ENCODE measurements at places on chromosomes 2 and 18. TPM values are rescaled to one million over a fixed set of nuclear protein-coding genes. Genes with fewer than 3 reads are reported as not detected.

- H3K27me3 ChIP-seq: no peaks in the 10 kb centered on the region
- peak overlapping the region; percentile 84 for H3K27ac ChIP-seq
- peaks cover 16% of the 10 kb centered on the region for H3K36me3 ChIP-seq
- H3K4me3 ChIP-seq: peak overlapping the region; percentile 46
- peaks cover 25% of the 10 kb centered on the region for H3K4me1 ChIP-seq
Observed at GRCh38 chr2:54054271-54054670, 61.1 kb upstream of the ACYP2 start.

The RBM44 gene
- total RNA-seq: 1.2 TPM

The KIAA2012 gene
- total RNA-seq: 0.05 TPM

- no peak overlapping the region for H3K4me3 ChIP-seq
- no peaks in the 10 kb centered on the region for H3K4me1 ChIP-seq
- DNase-seq: no peak
- peaks cover 19% of the 10 kb centered on the region for H3K27me3 ChIP-seq
Observed at GRCh38 chr2:159053161-159054031, 85.0 kb downstream of the TANC1 start.

The SGPP2 gene
- 0.44 TPM for total RNA-seq

The SERPINB11 gene
- total RNA-seq: not detected

The GPR45 gene
- not detected for total RNA-seq

- H3K36me3 ChIP-seq: no peaks in the 10 kb centered on the region
- H3K27me3 ChIP-seq: peaks cover 20% of the 10 kb centered on the region
Observed at GRCh38 chr2:152627351-152627957, 89.8 kb downstream of the PRPF40A start.

DNA sequence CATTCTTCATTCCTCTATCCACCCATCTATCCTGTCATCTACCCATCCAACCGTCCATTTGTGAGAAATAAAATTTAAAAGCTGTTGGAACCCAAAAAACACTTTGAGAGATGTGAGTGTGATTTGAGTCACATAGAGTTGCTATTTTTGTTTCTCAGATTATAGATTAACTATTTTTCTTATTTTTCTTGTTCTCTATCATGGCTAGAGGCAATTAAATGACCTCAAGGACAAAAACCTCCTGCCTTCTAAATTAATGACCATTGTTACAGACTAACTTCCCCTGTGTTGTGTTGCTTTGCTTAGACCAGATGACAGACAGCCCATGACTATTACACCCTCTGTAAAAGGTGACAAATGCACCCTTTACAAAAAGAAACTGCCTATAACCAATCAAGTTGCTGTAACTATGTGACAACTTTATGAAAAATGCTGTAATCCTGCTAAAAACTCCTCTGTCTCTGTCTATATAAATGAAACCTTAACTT is 207.9 kb upstream of the CXCR4 start:
- H3K27ac ChIP-seq: no peak overlapping the region
- H3K4me3 ChIP-seq: no peak overlapping the region
- no peak for DNase-seq
- peaks cover 3% of the 10 kb centered on the region for H3K27me3 ChIP-seq

The NPC1 gene
- total RNA-seq: 37.4 TPM

GRCh38 chr2:53697686-53698085 is 69.9 kb upstream of the CHAC2 start:
- H3K4me1 ChIP-seq: no peaks in the 10 kb centered on the region
- H3K4me3 ChIP-seq: no peak overlapping the region
- no peak for DNase-seq
- H3K27me3 ChIP-seq: no peaks in the 10 kb centered on the region
- H3K27ac ChIP-seq: no peak overlapping the region

DNA sequence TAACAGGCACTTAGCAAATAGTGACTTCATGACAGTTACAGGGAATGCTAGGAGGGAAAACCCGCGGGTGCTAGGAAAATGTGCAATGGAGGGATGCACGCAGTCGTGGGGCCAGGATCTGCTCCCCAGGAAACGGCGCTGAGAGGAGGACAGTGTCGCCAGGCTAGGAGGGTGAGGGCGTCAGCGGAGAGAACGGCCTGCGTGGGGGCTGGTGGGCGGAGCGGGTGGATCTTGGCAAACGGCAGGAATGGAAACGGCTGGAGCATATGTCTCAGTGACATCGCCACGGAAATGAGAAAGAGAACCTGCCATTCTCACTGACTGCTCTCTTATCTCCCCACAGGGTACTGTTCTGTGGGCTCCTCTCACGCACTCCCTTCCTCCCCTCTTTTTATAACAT is 478.5 kb upstream of the ID2 start:
- H3K27ac ChIP-seq: no peak overlapping the region
- H3K4me3 ChIP-seq: no peak overlapping the region
- no peak for DNase-seq
- peaks cover 8% of the 10 kb centered on the region for H3K4me1 ChIP-seq

- no peak overlapping the region for H3K27ac ChIP-seq
- H3K36me3 ChIP-seq: no peaks in the 10 kb centered on the region
- peaks cover 29% of the 10 kb centered on the region for H3K27me3 ChIP-seq
Observed at GRCh38 chr18:961644-962355, 57.1 kb downstream of the ADCYAP1 start.

DNA sequence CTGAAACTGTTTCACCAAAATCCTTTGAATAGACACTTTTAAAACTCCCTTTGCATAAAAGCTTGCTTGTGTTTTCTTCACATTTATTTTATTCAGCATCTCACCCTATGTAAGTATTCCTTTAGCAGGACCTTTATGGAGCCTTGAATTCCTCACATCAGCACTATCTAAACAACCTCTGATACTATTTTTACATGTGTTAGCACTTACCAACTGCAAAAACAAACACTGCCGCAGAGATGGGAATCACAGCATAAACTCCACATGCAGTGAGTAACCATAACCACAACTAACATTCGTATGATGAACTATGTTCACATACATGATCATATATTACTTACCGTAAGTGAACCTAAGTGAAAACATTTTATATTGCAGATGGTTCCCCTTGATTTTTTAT is 15.4 kb downstream of the FBXO15 start:
- DNase-seq: no peak
- no peaks in the 10 kb centered on the region for H3K27me3 ChIP-seq
- H3K36me3 ChIP-seq: no peaks in the 10 kb centered on the region
- no peaks in the 10 kb centered on the region for H3K4me1 ChIP-seq

GRCh38 chr18:3590096-3590630 is 140.2 kb downstream of the TGIF1 start:
- H3K27me3 ChIP-seq: no peaks in the 10 kb centered on the region
- peaks cover 39% of the 10 kb centered on the region for H3K4me1 ChIP-seq
- no peak overlapping the region for H3K27ac ChIP-seq
- no peak overlapping the region for H3K4me3 ChIP-seq
- no peaks in the 10 kb centered on the region for H3K36me3 ChIP-seq

DNA sequence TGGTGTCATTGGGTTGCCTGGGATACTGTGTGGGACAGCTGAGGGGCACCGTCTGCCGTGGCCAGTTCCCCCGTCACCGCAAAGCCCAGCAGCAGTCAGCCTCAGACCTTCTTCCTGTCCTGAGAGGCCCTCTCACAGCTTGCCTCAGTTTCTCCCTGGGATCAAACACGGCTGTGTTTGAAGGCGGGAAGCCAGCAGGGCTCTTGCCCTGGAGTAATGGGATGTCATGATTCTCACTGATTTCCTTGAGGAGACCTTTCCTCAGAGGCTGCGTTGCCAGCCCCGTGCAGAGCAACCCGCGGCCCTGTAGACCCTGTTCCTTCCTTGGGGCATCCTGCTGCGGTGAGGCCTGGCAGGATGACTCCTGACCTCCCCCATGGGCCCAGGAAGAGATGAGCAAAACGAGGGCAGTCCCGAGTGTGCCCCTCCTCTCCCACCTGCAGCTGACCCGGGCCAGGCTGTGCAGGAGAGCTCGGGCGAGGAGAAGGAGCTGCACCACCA is 13.9 kb upstream of the NFATC1 start:
- no peak overlapping the region for H3K4me3 ChIP-seq
- no peaks in the 10 kb centered on the region for H3K27me3 ChIP-seq
- H3K36me3 ChIP-seq: no peaks in the 10 kb centered on the region
- peaks cover 6% of the 10 kb centered on the region for H3K4me1 ChIP-seq

- no peak overlapping the region for H3K4me3 ChIP-seq
- H3K27me3 ChIP-seq: no peaks in the 10 kb centered on the region
- DNase-seq: no peak
- no peaks in the 10 kb centered on the region for H3K36me3 ChIP-seq
- no peaks in the 10 kb centered on the region for H3K4me1 ChIP-seq
Observed at GRCh38 chr18:67600181-67601180, 84.0 kb upstream of the DSEL start.

The C2orf15 gene
- 0.47 TPM for total RNA-seq

GRCh38 chr2:169452080-169452479 is 27.2 kb upstream of the BBS5 start:
- no peaks in the 10 kb centered on the region for H3K4me1 ChIP-seq
- no peak overlapping the region for H3K27ac ChIP-seq

GRCh38 chr2:201448061-201448460 is 3.2 kb downstream of the TRAK2 start:
- peaks cover 24% of the 10 kb centered on the region for H3K36me3 ChIP-seq
- H3K4me1 ChIP-seq: peaks cover 62% of the 10 kb centered on the region

GRCh38 chr2:209661286-209661894 is 110.2 kb upstream of the UNC80 start:
- no peak overlapping the region for H3K4me3 ChIP-seq
- no peaks in the 10 kb centered on the region for H3K27me3 ChIP-seq
- DNase-seq: no peak
- H3K4me1 ChIP-seq: no peaks in the 10 kb centered on the region
- H3K27ac ChIP-seq: no peak overlapping the region
- H3K36me3 ChIP-seq: no peaks in the 10 kb centered on the region

The CRYGB gene
- not detected for total RNA-seq

DNA sequence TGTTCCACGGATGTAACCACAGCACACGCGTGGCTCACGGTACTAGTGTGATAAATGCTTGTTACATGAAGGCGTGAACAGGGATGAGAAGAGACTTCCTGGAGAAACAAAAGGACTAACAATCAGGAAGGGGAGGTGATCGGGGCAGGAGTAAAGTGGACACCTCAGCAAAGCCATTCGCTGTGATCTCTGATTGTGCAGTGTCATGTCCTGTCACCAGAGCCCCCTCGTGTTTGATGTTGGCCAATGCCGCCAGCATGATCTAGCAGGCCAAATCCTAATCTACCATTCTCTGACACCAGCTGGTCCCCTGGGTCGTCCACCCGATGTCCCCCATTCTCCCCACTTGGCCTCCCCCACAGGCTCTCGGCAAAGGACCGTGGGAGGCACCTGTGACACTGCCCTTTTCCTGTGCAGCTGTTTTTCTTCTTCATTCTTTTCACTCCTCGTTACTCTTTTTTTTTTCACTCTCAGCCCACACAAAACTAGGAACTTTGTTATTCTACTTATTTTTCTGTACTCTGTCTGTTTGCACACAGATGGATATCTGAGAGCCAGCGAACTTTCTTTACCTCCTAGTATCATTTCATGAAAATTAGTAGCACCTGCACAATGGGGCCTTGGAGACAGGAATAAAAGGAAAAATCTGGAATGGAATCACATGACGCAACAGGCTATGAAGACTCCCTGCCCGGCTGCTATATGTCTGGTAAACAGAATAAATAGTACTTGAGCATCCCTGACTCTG is 146.8 kb downstream of the TGIF1 start:
- H3K36me3 ChIP-seq: peaks cover 21% of the 10 kb centered on the region
- H3K27ac ChIP-seq: peak overlapping the region; percentile 94
- peaks cover 35% of the 10 kb centered on the region for H3K4me1 ChIP-seq
- H3K4me3 ChIP-seq: peak overlapping the region; percentile 82
- no peaks in the 10 kb centered on the region for H3K27me3 ChIP-seq

GRCh38 chr2:183009249-183009899 is 28.9 kb downstream of the NCKAP1 start:
- H3K4me1 ChIP-seq: no peaks in the 10 kb centered on the region
- no peaks in the 10 kb centered on the region for H3K36me3 ChIP-seq
- no peak for DNase-seq
- peaks cover 6% of the 10 kb centered on the region for H3K27me3 ChIP-seq

The LHCGR gene
- total RNA-seq: not detected

The ANKRD62 gene
- not detected for total RNA-seq

- no peak overlapping the region for H3K27ac ChIP-seq
- H3K4me3 ChIP-seq: no peak overlapping the region
- DNase-seq: no peak
- no peaks in the 10 kb centered on the region for H3K27me3 ChIP-seq
Observed at GRCh38 chr2:151634736-151635467, 99.4 kb downstream of the NEB start.

The AAK1 gene
- total RNA-seq: 99.5 TPM

The SOWAHC gene
- 0.09 TPM for total RNA-seq

The CD8B gene
- 296 TPM for total RNA-seq

DNA sequence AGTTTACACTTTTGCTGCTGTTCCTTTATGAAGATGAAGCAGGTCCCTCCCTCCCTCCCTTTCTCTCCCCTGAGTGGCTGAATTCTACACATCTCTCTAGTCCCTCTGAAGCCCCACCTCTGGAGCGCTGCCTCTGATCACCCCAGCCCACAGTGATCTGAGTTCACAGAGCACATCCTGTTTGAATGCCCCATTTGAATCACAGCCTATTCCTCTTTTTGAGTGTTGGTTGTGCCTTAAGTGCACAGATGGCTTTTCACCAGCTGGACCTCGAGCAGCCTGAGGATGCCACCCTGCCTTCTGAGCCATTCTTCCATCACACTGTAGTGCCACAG is 87.1 kb downstream of the ITGB1BP1 start:
- H3K27me3 ChIP-seq: peaks cover 19% of the 10 kb centered on the region
- no peak overlapping the region for H3K4me3 ChIP-seq
- no peak overlapping the region for H3K27ac ChIP-seq
- no peaks in the 10 kb centered on the region for H3K36me3 ChIP-seq
- peak; percentile 55 for DNase-seq
- H3K4me1 ChIP-seq: peaks cover 6% of the 10 kb centered on the region

DNA sequence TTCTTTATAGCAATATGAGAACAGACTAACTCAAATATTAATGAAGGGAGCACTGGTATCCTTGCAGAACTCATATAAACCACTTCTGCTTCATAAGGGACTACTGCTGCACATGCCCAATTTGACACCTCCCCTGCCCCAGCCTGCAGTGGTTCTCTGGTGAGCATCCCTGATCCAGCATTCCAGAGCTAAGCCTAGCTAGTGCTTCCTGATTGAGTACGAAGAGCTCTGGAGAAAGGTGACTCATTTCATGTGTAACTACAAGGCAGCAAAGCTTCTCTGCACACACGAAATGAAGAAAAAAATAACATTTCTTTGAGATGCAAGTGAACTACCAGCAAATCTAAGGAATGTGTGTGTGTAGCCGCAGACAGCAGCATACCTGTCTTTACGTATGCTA is 22.8 kb upstream of the ADNP2 start:
- peaks cover 4% of the 10 kb centered on the region for H3K36me3 ChIP-seq
- no peak for DNase-seq
- H3K27me3 ChIP-seq: peaks cover 9% of the 10 kb centered on the region
- no peak overlapping the region for H3K4me3 ChIP-seq
- H3K27ac ChIP-seq: no peak overlapping the region

GRCh38 chr18:21653361-21653760 is 41.2 kb downstream of the SNRPD1 start:
- H3K36me3 ChIP-seq: peaks cover 38% of the 10 kb centered on the region
- H3K4me1 ChIP-seq: peaks cover 3% of the 10 kb centered on the region
- no peak for DNase-seq
- H3K4me3 ChIP-seq: no peak overlapping the region
- no peak overlapping the region for H3K27ac ChIP-seq
